Activated T-cell treated with anti-CD3 and anti-CD28 coated beads for 48 hours (primary cell): ENCODE measurements at places on chromosomes 3 and 15.

DNA sequence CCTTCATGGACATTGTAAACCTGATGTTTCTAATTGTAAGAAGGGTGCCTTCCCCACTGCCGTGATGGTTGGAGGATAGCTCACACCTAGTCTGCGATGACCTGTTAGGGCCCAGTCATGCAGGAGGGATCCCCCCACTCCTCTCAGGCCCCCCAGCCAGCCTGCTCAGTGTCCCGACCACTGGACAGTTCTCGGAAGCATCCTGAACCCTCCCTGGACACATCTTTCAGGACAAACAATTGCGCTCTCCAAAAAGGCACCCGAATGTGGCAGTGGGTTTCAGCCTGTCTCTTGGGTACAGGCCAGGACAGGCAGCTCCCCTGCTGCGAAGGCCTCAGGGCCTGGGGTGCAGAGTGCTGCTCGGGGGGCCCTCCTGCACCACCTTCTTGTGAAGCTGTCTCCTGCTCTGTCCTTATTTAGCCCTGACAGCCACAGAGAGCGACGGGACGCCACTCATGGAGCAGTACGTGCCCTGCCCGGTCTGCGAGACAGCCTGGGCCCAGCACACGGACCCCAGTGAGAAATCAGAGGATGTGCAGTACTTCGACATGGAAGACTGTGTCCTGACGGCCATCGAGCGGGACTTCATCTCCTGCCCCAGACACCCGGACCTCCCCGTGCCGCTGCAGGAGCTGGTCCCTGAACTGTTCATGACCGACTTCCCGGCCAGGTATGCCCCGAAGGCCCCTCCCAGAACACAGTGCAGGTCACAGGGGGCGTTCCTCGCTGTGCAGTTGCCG lies 132.3 kb downstream of the LRRK1 start:
- DNase-seq: no peak

DNA sequence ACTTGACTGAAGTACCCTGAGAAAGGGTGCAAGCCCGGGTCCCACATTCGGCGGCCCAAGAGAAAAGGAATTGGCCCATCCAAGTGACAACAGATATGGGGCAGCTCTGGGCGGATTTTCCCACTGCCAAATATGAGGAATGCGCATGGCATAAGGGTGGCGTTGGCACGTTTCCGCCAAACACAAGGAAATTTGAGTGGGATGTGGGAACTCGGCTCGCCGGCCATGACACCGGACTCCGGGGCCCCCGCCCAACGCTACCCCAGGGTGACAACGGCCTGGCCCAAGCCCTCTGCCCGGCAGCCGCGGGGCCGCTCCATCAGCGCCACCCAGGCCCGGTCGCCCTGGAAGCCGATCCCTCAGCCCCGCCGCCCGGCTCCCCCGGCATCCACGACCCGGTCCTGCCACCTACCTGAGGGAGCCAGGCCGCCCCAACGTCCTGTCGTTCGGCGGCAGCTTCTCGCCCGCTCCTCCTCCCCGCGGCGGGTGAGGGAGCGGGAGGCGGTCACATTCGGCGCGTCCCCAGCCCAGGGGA lies 449 bp downstream of the RAF1 start:
- no peak for DNase-seq

DNA sequence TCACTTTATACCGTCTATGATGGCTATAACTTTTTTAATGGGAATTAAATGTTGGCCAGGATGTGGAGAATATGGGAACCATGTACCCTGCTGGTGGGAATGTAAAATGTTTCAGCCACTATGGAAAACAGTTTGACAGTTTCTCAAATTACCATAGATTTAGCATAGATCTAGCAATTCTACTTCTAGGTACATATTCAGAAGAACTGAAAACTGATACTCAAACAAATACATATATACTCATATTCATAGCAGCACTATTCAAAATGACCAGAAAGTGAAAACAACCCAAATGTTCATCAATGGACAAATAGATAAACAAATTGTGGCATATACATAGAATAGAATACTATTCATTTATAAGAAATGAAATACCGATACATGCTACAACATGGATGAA lies 539.4 kb downstream of the IGSF11 start:
- no peak for DNase-seq

DNA sequence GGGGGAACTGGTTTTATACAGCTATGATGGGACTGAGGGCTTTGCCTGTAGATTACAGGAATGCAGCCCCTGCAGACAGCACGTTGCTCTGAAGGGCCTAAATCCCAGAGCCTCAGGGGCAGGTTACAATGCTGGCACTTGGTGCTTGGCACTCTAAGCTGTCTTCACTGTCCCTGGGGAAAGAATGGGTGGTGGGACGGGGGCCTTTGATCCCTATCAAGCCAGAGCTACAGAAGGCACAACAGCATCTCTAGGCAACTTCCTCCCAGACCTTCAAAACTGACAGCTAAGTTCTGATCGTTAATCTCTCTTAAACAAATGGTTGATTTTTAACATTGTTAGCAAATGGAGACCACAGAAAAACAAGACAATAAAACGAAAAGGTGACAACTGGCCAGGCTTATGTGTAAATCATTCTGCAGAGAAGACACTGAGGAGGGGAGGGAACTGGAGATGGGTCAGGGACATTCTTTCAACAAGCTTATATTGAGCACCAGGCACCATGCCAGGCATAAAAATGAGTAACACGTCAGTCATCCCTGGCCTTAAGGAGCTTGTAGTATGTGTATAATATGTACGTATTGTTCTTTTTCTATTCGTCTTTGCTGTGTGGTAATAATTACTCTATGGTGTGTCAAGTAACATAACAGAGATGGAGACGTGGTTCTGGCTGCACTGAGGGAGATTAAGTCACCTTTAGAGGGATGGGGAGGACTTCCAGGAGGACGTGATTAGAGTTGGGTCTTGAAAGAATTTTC lies 49.1 kb downstream of the CA12 start:
- DNase-seq: no peak

GRCh38 chr3:128316481-128316891 lies 150.2 kb downstream of the DNAJB8 start:
- DNase-seq: peak; percentile 27

DNA sequence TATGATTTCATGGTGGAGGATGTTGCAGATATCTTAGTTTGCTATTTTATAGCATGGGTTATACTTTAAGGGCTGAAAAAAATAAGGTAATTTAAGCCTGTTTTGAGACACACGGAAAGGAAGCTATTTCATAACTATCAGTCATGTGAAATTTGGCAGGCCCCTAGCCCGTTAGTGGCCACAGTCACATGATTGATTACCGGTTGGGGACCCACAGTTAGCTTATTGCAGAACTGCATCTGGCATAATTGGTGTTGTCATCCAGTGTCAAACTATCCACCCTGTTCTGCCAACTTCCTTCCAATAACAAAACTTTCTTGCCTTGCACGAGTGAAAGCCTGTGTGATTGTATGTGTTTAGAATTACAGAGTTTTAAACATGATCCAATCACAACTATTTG lies 35.2 kb downstream of the FNDC3B start:
- DNase-seq: no peak

- DNase-seq: no peak
Observed at GRCh38 chr15:99326235-99326634, 75.0 kb downstream of the LRRC28 start.

GRCh38 chr3:128351546-128351945 lies 115.1 kb downstream of the DNAJB8 start:
- DNase-seq: no peak

- no peak for DNase-seq
Observed at GRCh38 chr3:188108703-188109412, 45.1 kb upstream of the LPP start.

GRCh38 chr3:11145888-11146287 lies 8.4 kb upstream of the HRH1 start:
- DNase-seq: no peak

- no peak for DNase-seq
Observed at GRCh38 chr3:152459572-152459971, 190.8 kb downstream of the MBNL1 start.

- no peak for DNase-seq
Observed at GRCh38 chr3:58064923-58065638, 56.9 kb downstream of the FLNB start.

- no peak for DNase-seq
Observed at GRCh38 chr3:148930752-148931151, 60.6 kb upstream of the GYG1 start.

DNA sequence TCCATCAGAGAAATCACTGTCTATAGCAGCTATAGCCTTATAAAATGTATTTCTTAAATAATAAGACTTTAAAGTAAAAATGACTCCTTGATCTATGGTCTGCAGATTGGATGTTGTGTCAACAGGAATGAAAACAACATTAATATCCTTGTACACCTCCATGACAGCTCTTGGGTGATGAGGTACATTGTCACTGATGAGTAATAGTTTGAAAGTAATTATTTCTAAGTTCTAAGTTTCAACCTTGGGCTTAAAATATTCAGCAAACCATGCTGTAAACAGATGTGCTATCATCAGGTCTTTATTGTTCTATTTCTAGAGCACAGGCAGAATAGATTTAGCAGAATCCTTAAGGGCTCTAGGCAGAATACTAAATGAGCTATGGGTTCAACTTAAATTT lies 568.2 kb upstream of the BCHE start:
- DNase-seq: no peak

GRCh38 chr3:187533797-187534196 lies 136.4 kb downstream of the SST start:
- no peak for DNase-seq

GRCh38 chr15:60316961-60317360 lies 80.8 kb downstream of the ANXA2 start:
- DNase-seq: no peak

GRCh38 chr3:17738921-17739320 lies 3.5 kb downstream of the TBC1D5 start:
- no peak for DNase-seq

GRCh38 chr15:101329867-101330380 lies 34.9 kb upstream of the SNRPA1 start:
- DNase-seq: no peak

DNA sequence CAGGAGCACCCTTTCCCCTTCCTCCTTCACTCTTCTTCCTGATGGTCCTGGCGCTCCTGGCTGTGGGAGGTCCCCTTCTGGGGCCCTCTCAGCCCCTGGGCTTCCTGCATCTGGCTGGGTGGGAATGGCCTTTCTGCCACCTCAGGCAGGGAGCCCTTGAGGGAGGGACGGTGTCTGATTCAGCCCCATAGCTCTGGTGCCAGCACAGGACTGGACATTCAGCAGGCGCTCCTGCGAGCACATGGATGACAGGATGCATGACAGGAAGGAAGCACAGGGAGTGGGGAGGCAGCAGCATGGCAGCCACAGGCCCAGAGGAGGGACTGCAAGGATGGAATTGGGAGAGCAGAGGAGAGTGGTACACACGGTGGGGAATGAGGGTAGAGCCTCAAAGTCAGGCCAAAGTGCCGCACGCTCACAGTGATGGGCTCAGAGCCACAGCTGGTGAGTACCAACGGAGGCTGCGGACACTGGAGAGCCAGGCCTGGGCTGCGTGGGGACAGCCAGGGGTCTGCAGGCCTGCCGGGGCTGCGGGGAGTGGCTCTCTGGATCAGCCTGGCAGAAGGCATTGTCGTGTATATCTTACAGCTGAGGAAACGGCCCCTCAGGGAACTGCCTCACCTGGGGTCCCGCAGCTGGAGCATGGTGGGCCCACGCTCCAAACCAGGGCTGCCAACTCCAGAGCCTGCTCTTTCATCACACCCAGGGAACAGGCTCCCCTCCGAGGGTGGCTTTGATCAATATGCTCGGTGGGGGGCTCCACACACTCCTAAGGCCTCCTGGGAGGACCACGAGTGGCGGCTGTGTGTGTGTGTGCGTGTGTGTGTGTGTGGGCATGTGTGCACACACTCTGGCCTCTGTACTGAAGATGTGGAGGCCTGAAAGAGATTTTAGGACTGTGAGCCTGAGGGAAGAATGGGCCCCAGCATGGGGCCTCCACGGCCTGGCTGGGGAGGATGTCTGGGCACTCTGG lies 51.4 kb upstream of the CTSH start:
- DNase-seq: no peak
